Glutamatergic neuron (in vitro differentiated cells): ENCODE measurements at places on chromosomes 3 and 15. TPM values are rescaled to one million over a fixed set of nuclear protein-coding genes. Genes with fewer than 3 reads are reported as not detected.

- DNase-seq = no peak
- H3K27me3 ChIP-seq = peaks cover 1% of the 10 kb centered on the region
- H3K4me3 ChIP-seq = no peak overlapping the region
- peaks cover 3% of the 10 kb centered on the region for H3K4me1 ChIP-seq
These were observed 321.5 kb upstream of the CBLB start for GRCh38 chr3:106190296-106190695.

- peaks cover 37% of the 10 kb centered on the region for H3K4me1 ChIP-seq
- H3K27me3 ChIP-seq = peaks cover 4% of the 10 kb centered on the region
- peak overlapping the region; percentile 77 for H3K4me3 ChIP-seq
- DNase-seq = peak; percentile 47
These were observed 48.4 kb upstream of the TJP1 start for GRCh38 chr15:29870495-29871151.

SLC22A14 gene
- 0.93 TPM for total RNA-seq

GRCh38 chr3:9153904-9154619 lies 95.4 kb downstream of the SRGAP3 start:
- peaks cover 27% of the 10 kb centered on the region for H3K36me3 ChIP-seq
- peaks cover 29% of the 10 kb centered on the region for H3K4me1 ChIP-seq
- peaks cover 6% of the 10 kb centered on the region for H3K27me3 ChIP-seq
- H3K4me3 ChIP-seq = no peak overlapping the region
- H3K27ac ChIP-seq = no peak overlapping the region

VEPH1 gene
- total RNA-seq = 9.3 TPM

DNA sequence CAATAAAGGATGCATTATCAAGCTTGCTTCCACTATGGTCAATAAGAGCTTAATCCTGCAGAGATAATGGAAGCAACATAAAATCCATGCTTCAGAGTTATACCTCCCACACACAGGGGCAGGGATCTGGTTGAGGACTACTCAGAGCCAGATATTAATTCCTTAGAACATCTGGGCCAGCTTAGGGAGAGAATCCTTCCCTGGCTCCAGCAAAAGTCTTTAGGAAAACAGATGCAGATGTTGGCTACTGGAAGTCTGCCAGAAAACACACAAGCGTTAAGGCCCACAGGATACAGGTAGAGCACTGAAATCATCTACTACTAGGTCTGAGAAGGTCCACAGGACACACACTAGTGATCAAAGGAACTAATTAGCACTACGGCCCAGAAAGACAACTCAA lies 25.2 kb downstream of the TMEM202 start:
- no peak overlapping the region for H3K4me3 ChIP-seq
- H3K27ac ChIP-seq = no peak overlapping the region
- H3K36me3 ChIP-seq = no peaks in the 10 kb centered on the region
- DNase-seq = no peak
- H3K4me1 ChIP-seq = no peaks in the 10 kb centered on the region

- H3K27ac ChIP-seq = no peak overlapping the region
- no peak overlapping the region for H3K4me3 ChIP-seq
- no peak for DNase-seq
- no peaks in the 10 kb centered on the region for H3K36me3 ChIP-seq
These were observed 307.7 kb upstream of the C2CD4B start for GRCh38 chr15:62472616-62473299.

DNA sequence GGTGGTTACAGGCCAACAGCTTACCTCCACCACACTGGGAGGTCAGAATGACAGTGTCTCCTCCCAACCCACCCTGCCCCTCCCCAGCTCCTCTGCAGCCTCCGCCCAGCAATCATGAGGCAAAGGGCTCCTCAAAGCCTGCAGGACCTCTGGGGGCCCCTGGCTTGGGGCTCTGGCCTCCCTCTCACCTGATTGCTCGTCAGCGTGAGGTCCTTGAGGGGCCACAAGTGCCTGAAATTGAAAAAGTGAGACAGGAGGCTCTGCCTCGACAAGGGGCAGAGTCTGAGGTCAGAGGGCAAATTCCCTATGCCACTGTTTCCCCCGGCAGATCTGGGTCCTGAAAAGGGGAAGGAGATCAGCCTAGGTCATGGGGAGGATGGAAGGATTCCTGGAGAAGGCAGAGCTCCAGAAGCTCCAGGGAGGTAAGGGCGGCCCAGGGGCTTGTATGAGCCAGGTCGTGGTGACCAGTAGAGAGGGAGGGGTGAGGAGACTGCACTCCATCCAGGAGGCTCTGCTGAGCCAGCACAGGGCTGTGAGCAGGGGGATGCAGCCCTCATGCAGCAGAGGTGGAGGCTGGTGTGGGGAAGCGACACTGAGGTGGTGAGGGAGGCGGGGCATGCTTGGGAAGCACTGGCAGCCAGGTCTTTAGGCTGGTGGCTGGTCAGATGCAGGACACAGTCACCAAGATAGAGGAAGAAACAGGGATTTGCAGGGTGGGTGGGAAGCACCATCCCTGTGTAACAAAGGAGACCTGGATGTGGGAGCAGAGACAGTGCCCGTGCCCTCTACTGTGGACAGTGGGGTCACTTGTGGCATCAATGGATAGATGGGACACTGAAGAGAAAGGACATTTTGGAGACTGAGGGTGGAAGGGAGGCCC lies 20.1 kb downstream of the ALS2CL start:
- DNase-seq = peak; percentile 1
- peaks cover 2% of the 10 kb centered on the region for H3K4me1 ChIP-seq
- H3K36me3 ChIP-seq = no peaks in the 10 kb centered on the region
- H3K27me3 ChIP-seq = peaks cover 2% of the 10 kb centered on the region
- H3K4me3 ChIP-seq = no peak overlapping the region
- no peak overlapping the region for H3K27ac ChIP-seq

DNA sequence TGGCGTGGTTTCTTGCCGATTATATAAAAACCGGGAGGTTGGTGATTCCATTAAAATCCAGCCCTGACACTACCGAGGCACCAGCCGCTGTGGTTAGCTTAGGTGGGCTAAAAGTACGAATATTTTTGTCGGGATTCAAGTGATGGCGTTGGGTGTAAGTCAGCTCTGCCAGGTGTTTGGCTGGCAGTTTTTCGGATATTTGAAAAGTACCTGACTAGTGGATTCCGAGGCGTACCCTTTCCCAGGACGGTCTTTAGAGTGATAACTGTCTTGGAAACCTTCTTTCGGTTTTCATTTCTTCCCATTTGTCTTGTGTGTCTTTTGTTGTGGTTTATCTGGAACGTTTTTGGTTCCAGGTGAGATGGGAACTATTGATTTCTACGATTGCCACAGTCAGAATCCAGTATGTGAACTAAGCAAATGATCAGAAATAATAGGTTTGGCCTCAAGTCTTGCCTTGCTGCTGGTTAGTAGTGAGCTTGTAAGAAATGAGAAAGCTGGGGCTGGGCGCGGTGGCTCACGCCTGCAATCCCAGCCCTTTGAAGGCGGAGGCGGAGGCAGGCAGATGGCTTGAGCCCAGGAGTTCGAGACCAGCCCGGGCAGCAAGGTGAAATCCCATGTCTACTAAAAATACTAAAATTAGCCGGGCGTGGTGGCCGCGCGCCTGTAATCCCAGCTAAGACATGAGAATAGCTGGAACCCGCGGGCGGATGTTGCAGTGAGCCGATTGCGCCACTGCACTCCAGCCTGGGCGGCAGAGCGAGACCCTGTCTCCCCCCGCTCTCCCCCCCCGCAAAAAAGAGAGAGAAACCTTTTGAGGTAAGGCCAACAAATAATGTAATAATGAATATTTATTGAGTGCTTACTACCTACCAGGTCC lies 1.4 kb downstream of the FYTTD1 start:
- peak; percentile 33 for DNase-seq
- H3K4me1 ChIP-seq = peaks cover 4% of the 10 kb centered on the region
- peak overlapping the region; percentile 95 for H3K4me3 ChIP-seq
- H3K27me3 ChIP-seq = peaks cover 4% of the 10 kb centered on the region
